IPS-NIHi11 (cell line): ENCODE measurements at places on chromosomes 2 and 18.

GRCh38 chr18:75478996-75479880 lies 51.7 kb upstream of the SMIM21 start:
- DNase-seq = peak; percentile 65

DNA sequence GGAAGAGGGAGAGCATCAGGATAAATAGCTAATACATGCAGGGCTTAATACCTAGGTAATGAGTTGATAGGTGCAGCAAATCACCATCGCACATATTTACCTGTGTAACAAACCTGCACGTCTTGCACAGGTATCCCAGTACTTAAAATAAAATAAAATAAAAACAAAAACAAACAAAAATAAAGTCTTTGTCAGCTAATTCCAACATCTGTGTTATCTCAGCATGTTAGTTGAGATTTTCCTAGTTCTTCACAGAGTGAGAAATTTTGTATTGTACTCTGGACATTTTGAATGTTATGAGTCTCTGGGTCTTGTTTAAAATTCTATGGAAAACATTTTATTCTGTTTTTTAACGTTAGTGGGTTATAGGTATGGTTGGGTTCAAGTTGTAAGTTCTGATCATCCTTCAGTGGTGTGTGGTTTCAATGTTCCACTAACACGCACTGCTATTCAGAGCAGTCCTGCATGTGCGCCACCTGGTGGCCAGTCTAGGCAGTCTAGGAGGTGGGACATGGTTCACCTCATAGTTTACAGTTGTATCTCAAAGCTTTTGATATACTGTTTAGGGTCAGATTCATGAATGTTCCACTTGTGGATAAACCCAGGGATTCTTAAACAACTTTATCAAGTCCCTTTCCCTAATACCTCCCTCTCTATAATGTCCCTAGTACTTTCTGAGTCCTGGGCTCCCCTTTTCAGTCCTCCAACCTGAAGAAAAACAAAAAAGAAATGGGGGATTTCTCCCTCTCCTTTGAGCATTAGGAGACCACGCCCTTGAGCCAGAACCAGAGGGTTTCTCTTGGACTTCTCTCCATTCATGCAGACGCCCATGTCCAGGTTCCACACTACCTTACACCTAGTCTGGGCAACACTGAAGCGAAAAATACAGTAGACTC lies 213.4 kb upstream of the GATA6 start:
- peak; percentile 82 for DNase-seq

- no peak for DNase-seq
Observed at GRCh38 chr18:9609190-9609589, 5.2 kb downstream of the PPP4R1 start.

DNA sequence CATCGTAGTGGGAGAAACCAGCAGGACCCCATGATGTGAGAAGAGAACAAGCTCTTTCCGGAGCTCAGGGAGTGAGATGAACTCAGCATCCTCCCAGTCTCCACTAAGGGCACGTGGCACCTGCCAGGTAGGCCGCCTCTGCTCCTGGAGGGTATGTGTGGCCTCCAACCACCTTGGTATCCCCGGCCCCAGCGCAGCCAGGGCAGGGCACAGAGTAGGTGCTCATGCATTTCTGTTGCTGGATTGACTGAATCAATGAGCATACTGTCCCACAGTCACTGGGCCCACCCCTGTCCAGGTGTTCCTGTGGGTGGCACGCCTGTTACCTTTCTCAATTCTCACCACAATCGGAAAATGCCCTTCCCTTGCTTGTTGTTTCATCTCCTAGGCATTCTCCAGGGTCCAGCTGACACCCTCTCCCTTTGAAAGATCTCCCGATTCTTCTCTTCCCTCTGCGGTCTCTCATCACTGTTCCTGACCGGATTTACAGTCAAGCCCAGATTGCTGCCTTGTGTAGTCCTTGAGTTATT lies 138.5 kb upstream of the SMAD2 start:
- DNase-seq = no peak

GRCh38 chr2:47945046-47945781 lies 38.9 kb upstream of the FBXO11 start:
- DNase-seq = no peak

DNA sequence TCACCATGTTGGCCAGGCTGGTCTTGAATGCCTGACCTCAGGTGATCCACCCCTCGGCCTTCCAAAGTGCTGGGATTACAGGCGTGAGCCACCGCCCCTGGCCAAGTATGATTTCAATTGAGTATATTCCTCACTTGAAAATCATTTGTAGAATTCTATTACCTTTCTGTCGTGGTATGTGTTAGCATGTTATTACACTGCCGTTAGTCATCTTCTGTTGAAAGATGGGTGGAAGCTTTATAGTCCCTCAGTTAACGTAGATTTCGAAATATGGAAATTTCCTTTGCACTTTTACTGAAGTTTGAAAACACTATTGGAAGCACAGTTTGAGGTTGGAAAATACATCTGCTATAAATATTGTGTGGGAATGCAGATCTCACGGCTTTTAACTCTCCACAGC lies 14.7 kb downstream of the NIFK start:
- DNase-seq = no peak

- DNase-seq = no peak
Observed at GRCh38 chr2:187442778-187443177, 5.3 kb downstream of the CALCRL start.
